AG09319 (cell line): ENCODE measurements at places on chromosomes 2 and 18.

- DNase-seq = no peak
Measured at GRCh38 chr2:218954541-218955300, 4.7 kb upstream of the CDK5R2 start.

GRCh38 chr18:67463829-67464228 is 52.7 kb downstream of the DSEL start:
- no peak for DNase-seq

GRCh38 chr2:5722236-5722635 is 30.1 kb downstream of the SOX11 start:
- no peak for DNase-seq

GRCh38 chr2:130769343-130769907 is 14.1 kb downstream of the AMER3 start:
- no peak for DNase-seq

DNA sequence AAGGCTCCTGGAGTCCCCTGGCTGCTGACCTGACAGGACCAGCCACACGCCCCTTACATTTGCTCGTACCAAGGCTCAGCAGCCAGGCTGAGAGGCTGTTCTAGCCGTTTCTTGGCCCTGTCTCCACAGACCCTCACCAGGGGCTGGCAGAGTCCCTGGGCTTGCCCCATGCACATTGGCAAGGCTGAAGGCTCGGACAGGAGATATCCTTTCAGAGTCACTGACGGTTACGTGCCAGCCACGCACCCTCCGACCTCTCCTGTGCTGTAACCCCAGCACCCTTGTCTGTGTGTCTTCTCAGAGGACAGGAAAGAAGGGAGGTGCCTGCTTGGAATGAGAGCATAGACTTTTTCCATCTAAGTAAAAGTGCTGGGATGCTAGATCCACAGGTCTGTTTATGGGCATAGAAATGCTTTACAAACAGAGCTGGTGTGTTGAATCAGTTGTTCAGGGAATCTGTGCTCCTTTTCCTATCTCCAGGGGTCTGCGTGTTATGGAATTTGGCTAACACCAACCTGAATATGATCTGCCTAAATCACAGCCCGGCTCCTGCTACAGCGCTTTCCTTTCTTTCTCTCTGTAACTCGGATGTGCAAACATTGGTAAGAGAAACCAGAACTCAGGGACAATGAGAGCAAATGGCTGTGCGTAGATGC is 41.0 kb downstream of the COPS8 start:
- DNase-seq = no peak

GRCh38 chr2:180790891-180791290 is 189.5 kb upstream of the UBE2E3 start:
- DNase-seq = peak; percentile 15

DNA sequence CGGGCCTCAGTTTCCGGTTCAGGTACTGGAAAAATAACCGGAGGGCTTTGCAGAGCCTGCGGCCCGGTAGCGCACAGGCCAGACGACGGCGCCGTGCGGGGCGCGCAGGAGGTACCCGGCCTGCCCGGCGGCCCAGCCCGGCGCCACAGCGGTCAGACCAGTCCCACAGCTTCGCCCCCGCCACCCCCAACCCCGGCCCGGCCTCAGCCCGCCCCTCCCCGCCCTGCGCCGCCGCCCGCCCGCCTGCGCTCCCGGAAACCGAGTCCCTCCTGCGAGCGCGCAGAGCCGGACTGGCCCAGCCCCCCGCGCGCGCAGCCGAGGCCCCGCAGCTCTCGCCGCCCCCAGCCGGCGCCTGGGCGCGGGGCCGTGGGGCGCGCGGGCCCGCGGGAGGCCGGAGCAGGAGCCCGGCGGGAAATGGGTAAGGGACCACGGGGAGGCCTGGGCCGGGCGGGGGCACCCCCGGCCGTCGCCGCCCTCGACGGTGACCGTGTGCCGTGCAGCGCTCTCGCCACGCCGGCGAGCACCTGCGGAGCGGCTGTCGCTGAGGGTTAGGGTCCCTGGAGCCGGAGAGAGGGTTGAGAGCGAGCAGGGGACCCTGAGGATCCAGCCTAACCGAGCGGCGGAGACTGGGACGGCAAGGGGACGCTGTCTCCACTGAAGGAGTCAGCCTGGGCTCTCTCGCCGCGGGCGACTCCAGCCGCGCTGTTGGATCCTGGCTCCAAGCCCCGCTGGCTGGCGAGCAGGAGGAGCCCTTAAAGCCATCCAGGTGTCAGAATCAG is 16.5 kb upstream of the PSD4 start:
- DNase-seq = no peak

DNA sequence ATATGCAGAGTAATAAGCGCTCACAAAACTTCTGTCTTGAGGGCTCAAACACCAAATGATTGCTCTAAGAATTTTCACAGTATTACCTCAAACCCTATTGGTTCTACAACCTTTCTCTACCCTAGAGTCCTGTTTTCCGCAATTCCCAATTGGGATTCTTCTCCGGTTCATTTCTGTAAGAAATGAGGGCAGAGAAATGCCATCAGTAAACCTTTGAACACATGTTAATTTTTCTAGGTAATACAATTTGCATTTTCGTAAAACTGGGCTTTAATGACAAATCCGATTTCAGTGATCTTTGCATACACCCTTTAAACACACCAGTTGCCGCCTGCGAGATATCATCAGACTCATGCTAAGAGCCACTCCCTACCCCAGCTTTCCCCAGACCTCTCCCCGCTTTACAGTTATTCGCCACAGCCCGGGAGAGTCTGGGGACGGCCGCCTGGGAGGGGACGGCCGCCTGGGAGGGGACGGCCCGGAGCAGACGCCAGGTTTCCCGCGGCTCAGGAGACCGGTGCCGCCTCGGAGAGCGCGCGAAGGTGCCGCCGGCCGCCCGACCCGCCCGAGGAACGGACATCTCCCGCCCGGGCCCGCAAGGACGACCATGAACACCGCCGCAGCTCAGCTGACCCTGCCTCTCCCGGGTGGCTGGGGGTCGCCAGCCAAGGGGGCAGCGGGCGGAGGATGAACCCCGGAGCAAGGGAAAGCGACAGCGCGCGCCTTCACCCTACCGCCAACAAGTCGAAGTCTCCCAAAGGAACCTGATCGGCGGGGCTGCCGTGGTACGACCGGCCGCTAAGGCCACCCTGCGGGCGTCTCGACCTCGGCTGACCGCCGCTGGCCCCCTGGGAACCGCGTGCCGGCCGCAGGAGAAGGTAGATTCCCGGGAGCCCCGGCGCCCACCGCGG is 463 bp downstream of the SMC6 start:
- no peak for DNase-seq

DNA sequence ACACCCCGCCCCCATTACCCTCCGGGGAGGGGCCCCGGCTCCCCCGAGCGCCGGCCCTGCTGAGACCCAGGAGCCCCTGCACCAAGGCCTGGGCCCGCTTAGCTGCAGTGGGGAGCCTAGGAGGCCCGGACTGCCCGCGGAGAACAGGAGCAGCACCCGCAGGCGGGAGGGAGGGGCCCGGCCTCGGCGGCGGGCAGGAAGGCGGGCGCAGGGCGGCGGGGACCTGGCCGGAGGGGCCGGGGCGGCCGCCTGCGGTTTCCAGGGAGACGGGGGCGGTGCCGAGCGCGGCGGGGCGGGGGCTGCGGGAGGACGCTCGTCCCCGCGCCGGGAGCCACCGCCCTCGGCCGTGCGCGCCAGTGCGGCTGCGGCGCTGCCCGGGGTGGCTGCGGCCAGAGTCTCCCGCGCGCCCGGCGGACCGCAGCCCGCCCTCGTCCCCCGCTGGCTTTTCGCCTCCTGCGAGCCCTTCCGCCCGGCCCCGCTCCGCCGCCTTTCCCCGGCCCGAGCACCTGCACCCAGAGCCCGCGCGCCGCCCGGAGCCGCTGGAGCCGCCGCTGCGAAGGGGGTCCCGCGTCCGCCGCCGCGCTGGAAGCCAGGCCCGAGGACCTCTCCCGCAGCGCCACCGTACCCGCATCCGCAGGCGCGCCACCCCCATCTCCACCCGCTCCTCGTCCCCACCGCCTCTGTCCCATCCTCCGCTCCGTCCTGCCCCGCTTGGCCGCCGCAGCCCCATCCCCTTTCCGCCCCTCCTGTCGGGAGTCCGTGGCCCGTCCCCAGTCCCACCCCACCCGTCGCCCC is 17.2 kb downstream of the GPC1 start:
- DNase-seq = peak; percentile 14

- DNase-seq = no peak
Measured at GRCh38 chr18:45829855-45830254, 4.4 kb downstream of the SIGLEC15 start.

DNA sequence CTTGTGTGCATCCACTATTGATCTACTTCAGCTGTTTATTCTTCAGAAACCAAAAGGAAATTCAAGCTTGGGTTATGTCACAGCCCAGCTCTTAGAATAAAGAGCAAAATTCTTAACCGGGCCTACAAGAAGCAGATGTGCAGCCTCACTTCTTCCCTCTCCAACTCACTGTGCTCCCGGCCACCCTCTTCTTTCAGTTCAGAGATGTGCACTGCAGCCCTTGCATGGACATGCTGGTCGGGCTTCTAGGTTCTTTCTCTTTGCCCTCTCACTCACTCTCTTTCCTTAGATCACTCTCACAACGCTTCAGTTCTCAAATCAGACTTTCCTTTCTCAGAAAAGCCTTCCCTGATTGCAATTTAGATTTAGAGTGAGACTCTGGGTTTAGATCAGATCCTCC is 104.1 kb downstream of the CHN1 start:
- DNase-seq = no peak

DNA sequence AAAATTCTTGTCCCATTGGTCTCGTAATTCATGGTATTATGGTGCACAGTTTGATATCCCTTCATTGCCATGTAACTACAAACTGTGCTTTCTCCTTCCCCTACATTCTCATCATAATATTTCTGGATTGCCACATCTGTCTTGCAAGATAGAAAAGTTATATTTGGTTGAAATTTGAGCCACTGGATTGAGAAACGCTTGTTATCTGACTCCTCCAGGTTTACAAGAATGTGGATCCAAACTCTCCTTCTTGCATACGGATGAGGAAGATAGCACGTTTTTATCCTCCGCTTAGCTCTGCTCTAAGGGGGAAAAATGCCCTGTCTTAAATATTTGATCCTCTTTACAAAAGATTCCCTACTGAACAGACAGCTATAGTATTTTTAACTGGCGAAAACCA is 438.2 kb downstream of the TSN start:
- DNase-seq = no peak

GRCh38 chr2:25168256-25169072 is at the start of gene POMC:
Gene POMC (minus strand): TSS chr2:25168580. CDS start chr2:25164772, 3,808 bp downstream.
- no peak for DNase-seq

DNA sequence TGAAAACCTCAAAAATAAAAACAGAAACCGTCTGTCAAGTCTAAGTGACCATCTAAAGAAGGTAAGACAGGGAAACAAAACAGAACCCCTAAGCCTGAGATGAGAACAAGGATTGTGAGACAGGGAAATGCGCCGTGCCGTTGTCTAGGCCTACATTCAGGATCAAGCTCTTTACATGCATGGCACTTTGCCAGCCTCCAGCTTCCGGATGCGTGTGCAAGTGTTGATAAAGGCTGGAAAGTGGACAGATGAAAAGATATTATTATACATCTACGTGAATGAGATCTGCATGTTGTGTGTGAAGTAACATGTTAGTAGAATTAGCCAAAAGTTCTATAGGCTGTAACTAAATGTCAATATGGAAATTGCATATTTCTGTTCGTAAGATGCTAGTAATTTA is 28.6 kb upstream of the TMEM87B start:
- DNase-seq = no peak

GRCh38 chr2:98484652-98485452 is 40.2 kb downstream of the INPP4A start:
- no peak for DNase-seq

GRCh38 chr18:76497021-76497420 is 2.0 kb upstream of the ZNF516 start:
- no peak for DNase-seq

GRCh38 chr2:241094172-241094571 is 7.9 kb downstream of the MTERF4 start:
- DNase-seq = no peak

DNA sequence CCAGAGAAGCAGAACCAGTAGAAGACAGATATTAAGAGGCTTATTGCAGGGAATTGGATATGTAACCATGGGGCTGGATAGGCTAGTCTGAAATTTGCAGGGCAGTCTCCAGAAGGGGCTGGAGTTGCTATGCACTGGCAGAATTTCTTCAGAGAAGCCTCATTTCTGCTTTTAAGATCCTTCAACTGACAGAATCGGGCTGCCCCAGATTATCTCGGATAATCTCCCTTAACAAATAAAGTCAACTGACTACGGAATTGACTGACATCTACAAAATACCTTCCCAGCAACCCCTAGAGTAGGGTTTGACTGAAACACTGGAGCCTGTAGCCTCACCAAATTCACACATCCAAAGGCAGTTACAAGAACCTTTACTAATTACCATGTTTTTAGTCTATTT is 136.4 kb downstream of the SOCS6 start:
- DNase-seq = no peak

- DNase-seq = no peak
Measured at GRCh38 chr2:211133766-211134165, 577.4 kb downstream of the CPS1 start.

DNA sequence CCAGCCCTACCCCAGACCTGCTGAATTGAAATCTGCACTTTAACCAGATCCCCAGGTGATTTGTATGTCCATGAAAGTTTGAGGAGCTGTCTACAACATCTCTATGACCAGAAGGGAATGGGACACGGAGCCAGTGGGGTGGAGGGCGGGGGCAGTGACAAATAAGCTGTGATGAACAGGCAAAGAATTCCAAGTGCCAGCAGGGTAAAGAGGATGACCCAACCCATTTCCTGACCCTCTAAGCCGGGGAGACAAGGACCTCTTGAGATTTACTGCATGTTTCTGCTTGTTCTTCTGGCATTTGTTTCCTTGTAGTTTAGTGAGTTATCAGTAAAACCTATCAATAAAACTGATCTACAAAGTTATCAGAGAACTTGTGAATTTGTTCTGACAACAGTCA is 8.7 kb downstream of the TET3 start:
- no peak for DNase-seq

DNA sequence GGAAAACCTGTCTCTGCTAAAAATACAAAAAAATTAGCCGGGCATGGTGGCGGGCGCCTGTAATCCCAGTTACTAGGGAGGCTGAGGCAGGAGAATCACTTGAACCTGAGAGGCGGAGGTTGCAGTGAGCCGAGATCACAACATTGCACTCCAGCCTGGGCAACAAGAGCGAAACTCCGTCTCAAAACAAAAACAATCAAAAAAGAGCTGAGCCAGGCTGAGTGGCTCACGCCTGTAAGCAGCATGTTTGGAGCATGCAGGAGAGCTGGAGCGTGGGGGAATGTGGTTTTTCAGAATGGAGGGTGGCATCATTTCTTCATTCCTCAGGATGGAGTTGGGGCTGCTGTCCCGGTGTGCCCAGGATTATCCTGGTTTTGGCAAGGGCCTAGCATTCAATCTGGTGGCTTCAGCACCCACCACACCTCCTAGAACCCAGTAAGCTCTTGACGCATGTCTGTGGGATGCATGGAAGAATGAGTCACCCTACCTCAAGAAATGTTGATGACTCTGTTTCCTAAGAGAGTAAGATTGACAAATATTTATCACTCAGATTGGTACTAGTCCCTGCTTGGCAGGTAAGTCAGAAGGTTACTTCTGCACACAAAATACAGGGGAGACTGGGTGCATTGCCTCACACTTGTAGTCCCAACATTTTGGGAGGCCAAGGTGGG is 90.2 kb upstream of the ODC1 start:
- no peak for DNase-seq
